ENCODE measurements at places on chromosomes 6 and 20.

- DNase-seq, result no peak
These were observed 56.6 kb upstream of the RIN2 start for GRCh38 chr20:19701429-19701828.

DNA sequence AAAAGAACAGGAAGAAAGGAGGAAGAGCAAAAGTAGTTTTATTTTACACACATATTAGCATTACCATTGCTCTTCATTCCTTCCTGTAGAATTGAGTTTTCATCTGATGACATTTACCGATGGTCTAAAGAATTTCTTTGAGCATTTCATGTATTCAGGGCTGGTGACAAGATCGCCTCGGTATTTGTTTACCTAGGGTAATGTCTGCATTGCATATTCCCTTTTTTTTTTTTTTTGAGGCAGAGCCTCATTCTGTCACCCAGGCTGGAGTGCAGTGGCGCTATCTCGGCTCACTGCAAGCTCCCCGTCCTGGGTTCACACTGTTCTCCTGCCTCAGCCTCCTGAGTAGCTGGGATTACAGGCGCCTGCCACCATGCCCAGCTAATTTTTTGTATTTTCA is 19.3 kb downstream of the RAB22A start:
- DNase-seq, result no peak

DNA sequence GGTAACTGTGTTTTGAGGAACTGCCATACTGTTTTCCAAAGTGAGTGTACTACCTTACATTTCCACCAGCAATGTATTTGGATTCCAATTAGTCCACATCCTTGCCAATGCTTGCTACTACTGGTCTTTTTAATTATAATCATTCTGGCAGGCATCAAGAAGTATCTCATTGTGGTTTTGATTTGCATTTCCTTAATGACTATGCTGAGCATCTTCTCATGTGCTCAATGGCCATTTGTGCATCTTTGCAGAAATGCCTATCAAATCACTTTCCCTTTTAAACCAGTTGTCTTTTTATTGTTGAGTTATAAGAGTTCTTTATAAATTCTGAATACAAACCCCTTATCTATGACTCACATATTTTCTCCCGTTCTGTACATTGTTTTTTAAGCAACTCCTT is 75.9 kb downstream of the ATG5 start:
- DNase-seq, result no peak

DNA sequence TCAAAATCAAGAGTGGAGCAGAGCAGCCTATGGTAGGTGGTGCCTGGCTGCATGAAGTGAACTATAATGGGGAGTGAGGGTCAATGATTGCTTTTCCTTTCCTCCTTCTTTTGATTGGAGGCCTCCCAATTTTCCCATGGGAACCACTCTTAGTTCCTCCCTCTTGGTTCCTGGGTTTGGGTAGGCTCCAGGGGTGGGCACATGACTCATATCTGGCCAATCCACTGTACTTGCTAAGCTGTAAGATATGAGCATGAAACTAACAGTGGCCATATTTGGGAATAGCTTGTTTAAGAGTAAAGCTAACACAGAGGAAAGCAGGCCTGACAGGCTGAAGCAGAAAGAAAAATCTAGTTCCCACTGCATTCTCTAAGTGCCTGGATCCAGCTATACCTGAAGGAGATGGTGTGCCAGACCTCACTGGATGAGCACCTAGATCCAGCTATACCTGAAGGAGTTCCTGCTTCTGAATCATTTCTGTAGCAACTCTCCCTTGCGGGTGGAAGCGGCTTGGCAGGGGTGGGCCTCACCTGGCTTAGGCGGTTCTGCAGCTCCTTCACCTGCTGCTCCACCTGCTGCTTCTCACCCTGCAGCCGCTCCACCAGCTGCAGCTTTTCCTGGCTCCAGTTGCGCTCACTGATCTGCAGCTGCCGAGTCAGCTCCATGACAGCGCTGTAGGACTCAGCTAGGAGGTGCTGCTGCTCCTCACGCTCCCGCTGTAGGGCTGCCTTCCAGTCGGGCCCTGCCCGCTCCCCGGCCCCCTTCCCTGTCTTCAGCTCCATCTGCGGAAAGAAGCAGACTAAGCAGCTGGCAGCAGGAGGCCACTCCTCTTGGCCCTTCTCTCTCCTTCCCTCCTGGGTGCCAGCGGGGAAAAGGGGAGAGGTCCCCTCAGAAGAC is 29.0 kb upstream of the DSN1 start:
- DNase-seq, result no peak

- DNase-seq, result no peak
These were observed at the start of gene KCNQ5 for GRCh38 chr6:72621291-72622093. TSS of gene KCNQ5 (plus strand) at chr6:72622064.

DNA sequence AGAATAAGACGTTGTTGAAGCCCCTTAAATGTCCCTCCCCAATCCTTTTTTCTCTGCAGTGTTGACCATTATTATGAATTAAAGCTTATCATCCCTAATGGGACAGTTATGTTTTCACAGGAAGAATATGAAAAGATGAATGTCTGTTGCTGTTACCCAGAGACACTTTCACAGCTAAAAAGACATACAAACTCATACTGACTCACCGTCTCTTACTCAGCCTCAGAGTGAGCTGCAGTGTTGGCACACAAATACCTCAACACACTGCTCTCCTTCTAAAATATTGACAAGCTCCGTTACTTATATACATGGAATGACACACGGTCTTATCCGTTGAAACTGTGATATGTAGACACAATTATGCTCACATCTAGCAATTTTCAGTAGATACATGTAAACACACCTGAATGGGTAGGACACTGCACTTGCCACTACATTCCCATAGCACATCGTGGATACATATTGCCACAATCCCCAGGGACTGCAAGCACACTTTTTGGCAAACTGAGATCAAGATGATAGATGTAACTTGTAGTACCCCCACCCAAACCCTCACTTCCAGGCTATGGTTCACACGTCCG is 9.6 kb upstream of the SAPCD1 start:
- DNase-seq, result no peak

DNA sequence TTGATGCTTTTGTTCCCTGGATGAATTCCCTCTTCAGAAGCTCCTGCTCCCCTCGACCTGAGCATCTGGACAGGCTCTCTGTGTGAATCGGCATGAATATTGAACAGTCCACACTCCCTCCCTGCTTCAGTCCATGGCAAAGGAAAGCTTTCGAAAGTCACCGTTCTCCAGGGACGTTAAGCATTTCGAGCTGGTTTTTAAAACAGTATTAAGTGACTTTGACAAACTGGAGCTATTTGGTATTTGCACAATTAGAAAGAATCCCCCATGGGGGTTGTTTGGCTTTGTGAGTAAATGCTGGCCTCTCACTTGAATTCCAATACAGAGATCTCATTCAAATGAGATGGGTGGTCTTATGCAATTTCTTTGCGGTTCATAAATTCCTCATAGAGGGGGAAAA is 85.3 kb upstream of the TIAM2 start:
- no peak for DNase-seq

GRCh38 chr20:23492292-23492691 is 1.4 kb downstream of the CST8 start:
- DNase-seq, result no peak

- DNase-seq, result no peak
These were observed 382.6 kb upstream of the JAG1 start for GRCh38 chr20:11056414-11056813.

GRCh38 chr6:145815309-145816274 is 997 bp upstream of the FBXO30 start:
- DNase-seq, result peak; percentile 16

DNA sequence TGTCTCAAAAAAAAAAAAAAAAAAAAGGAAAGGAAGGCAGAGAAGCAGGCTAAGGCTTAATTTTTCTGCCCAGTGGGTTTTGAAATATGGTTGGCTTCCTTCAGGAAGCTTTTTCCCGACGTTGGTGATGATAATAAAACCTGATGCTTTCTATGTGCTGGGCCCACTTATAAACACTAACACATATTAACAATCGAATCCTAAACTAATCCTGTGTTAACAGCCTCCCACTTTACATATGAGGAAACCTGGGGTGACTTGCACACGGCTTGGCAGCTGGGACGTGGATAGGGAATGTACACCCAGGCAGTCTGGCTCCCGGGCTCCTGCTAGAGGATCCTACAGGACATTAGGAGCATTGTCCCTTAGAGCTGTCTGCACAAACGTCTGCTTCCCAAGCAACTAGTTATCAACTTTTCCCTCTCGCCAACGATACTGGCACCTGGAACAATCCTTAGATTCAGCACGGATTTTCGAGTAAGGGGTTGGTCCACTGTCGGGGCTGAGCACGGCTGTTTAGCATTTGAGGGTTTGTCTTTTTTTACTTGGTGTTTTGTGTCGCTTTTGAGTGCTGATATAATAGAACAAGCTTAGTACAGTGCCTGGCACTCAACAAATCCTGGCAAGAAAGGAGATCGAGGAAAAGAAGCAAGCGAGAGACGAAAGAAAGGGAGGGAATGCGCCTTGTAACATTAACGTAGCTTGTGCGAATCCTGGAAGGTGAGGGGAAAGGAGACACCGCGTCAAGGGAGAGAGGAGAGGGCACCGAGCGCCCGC is 622 bp upstream of the KIZ start:
- peak; percentile 66 for DNase-seq

DNA sequence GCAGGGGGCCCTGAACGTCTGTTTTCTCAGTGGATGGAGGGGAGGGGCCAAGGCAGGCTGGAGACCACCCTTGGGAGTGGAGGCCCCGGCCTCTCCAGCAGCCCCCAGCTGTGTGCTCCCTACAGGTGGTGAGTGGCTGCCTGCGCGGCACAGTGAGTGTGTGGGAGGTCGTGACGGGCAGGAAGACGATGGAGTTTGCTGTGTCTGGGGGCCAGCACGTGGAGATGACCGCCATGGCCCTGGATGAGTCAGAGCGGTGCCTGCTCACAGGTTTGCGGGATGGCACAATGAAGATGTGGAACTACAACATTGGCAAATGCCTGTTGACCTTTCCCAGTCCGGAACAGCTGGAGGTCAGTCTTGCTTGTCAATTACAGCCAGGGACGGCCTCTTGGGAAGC is 52.6 kb downstream of the EFCAB8 start:
- DNase-seq, result no peak

GRCh38 chr6:3341467-3341866 is 82.7 kb downstream of the PSMG4 start:
- DNase-seq, result no peak

- no peak for DNase-seq
These were observed 10.5 kb downstream of the NKX2-2 start for GRCh38 chr20:21503345-21503744.

DNA sequence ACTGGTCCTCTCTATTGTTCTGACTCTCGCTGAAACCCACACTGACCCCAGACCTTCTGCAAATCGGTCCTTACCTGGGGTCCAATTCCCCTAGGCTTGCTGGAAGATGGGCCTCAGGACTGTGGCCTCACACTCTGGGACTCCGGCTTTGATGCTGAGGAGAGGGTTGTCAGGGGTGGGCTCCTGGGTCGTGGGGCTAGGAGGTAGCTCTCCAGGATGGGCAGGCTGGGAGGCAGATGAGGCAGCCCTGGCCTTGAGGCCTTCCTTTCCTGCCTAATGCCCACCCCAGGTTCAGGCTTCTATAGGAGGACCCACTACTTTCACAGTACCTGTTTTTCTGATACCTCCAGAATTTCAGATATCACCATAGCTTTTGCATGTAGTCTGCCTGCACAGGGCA is 21.4 kb downstream of the HLA-F start:
- DNase-seq, result no peak

GRCh38 chr6:133761706-133762105 is 127.2 kb upstream of the TCF21 start:
- DNase-seq, result no peak

GRCh38 chr6:131037194-131037897 is 25.7 kb downstream of the EPB41L2 start:
- no peak for DNase-seq

DNA sequence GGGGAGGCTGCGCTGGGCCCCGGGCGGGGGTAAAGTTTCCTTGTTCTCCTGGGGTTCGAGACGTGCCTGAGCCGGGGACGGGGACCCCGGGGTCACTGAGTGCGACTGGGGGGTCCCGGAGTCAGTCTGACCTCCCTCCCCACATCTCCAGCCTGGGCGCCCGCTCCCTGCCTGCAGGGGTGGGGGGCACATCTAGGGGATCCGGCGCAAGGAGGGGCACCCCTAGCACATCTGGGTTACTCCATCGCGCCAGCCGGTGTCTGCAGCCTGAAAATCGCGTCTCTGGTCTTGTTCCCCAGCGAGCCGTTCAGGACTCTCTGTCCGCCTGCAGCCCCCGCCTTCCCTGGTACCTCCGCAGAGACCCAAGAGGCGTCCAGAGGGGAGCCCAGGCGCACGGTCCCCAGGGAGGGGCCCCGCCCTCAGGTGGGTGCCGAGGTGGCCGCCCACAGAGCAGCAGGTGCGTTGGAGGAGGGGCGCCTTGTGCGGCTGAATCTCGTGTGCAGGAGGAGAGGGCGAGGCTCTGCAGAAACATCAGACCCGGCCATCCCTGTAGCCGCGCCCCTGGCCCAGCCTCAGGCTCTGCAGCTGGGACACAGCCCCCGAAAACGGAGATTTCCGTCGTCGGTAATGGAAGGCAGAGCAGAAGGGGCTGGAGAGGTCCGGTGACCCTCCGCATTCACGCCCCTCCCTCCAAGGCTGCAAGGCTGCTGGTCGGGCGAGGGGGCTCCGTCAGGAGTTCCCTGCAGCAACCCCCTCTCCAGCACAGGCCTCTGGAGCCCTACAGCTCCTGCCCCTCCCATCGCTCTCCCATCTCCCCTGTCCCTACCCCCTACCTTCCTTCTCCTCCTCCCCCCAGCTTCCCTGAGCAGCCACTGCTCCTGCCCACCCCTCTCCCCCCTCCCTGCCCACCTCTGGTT is 628 bp upstream of the CHRNA4 start:
- DNase-seq, result no peak

DNA sequence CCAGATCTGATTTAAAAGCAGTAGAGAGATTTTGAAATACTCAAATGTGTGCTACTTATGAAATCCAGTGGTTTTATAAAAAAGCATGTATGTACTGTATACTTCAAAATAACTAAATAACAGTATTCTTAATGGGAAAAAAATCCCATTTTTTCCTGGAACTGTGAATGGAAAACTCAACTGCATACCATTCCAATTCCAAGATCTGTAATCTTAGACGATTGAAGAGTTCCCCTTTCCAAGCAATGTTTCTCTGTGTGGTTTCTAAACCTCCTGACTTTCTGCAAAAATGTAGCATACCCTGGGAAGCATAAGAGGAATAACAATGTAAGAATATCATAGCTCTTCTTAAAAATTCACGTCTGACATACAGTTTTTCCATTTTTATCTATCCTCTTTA is 40.3 kb upstream of the HIVEP2 start:
- DNase-seq, result peak; percentile 8

GRCh38 chr6:90500458-90500857 is 86.4 kb downstream of the MAP3K7 start:
- no peak for DNase-seq

GRCh38 chr6:115270953-115271352 is 789.7 kb downstream of the FRK start:
- no peak for DNase-seq

GRCh38 chr6:162053084-162053483 is 674.5 kb downstream of the PRKN start:
- no peak for DNase-seq

DNA sequence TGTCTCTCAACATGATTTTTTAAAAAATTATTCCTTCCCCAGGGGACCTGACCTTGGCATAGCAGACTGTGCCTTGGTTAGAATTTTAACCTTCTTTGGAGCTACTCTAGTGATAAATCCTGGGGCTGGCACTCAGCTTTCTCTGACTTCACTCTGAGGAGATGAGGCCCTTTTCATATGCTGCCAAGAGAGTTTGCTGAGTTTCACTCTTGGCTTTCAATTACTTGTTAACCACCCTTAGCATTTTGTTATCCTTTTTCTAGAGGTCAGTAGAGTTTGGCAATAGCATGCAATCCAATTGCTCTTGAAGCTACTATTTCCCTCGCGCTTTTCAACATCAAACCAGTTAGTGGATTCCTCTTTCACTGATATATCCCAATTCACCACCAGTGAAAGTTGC is 920.3 kb downstream of the EYS start:
- no peak for DNase-seq
